ENCODE measurements at places on chromosomes 5 and 9.

GRCh38 chr5:139759219-139759721 lies 36.3 kb upstream of the PSD2 start:
- no peak for DNase-seq

GRCh38 chr5:61141801-61142200 lies 20.5 kb downstream of the SMIM15 start:
- DNase-seq: no peak

DNA sequence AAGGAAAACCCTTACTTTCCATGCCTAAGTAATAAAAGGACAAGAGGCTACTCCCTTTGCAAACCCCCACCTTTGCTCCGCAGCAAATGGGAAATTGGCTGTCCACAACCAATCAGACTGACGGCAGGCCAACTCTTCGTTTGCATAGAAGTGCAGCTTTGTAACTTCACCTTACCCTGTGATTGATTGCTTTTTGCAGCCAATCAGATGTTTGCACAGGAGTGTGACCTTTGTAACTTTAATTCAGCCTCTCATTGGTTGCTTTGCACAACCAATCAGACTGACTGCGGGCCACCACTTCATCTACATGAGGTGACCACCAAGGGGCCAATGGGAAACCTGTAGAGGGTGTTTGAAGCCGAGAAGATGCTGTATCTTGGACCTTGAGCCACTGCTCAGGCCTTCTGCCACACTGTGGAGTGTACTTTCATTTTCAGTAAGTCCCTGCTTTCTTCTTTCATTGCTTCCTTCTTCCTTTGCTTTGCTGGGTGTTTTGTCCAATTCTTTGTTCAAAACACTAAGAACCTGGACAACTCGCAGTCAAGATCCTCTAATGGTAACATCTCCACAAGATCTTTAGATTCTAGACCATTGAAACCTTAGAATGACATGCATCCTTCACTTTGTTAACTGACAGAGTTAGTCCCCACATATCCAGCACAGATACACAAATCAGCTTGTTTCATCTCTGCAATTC lies 51.3 kb upstream of the FREM1 start:
- DNase-seq: peak; percentile 32

DNA sequence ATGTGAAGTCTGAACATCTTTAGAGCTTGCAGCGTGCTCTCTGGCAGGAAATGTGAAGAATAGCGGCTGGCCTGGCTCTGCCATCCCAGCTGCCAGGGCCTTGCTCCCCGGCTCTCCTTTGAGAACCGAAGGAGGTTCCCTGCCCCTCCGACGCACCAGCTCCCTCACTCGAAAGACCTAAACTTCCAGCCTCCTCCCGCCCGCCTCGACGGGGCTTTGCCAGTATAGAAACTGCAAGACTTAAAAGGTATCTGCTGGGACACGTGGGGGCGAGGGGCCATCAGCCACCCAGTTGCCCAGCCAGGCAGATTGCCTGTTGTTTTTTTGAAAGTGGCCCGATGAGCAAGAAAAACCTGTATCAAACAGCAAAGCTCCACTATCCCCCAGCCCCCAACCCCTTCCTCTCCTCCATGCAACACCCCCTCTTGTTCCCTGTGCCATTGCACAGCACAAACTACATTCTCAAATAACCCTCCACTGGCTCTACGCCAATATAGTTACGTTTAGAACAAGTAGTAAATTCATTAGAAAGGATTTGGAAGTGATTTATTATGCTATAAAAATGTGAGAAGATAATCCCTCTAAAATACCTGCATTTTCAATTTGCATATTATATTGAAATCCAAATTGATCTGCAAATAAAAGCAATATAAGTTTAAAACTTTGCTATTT lies 331.9 kb downstream of the MED10 start:
- DNase-seq: no peak

- peak; percentile 91 for DNase-seq
Observed at GRCh38 chr5:140042643-140043507, at the start of gene NRG2. Gene NRG2 (minus strand): TSS chr5:140043299.

- DNase-seq: no peak
Observed at GRCh38 chr9:16076511-16076910, 523.7 kb downstream of the CCDC171 start.

- peak; percentile 19 for DNase-seq
Observed at GRCh38 chr9:4228606-4229005, 71.3 kb downstream of the GLIS3 start.

DNA sequence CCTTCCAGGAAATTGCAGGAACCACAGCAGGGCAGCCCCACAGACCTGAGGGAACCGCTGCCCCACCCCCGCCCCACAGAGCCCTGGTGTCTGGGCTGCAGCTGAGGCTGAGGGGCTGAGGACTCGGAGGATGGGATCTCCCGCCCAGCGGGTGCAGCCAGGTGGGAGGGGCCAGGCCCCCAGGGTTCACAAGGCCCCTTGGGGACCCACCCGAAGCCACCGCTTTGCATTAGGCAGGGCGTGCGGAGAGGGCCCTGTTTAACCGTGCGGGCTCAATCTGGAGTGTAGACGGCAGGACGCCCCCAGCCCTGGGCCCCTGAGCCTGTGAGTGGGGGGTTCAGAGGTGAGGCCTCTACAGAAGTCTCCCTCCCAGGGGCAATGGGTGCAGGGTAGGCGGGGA lies 10.8 kb downstream of the NOTCH1 start:
- DNase-seq: no peak

GRCh38 chr9:35859310-35859989 lies 10.8 kb downstream of the OR13J1 start:
- DNase-seq: no peak

DNA sequence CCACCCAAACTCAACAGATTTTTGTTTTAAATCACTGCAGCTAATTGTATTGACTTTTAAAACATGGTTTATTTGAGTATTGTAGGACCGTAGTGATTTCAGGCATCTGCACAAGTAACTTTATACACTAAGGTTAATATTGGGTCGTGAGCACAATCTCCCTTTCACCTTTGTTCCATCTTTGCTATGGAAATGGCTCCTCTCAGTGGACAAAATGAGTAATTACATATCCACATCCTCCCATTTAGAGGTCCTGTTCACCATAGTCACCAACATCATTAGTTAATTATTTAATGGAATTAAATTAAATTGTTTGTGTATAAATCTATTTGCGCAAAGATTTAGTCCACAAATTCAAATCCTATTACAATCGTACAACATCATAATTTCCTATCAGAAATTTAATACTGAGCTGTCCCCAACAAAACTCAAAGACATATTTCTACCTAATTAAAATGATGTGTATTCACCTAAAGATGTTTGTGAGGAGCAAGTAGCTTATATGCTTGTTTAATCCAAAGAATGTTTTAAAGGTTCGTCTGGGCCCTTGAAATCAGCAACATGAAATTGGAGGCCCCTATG lies 173.0 kb upstream of the DAPK1 start:
- DNase-seq: peak; percentile 75

- DNase-seq: no peak
Observed at GRCh38 chr9:75448281-75448680, 360.0 kb downstream of the OSTF1 start.

DNA sequence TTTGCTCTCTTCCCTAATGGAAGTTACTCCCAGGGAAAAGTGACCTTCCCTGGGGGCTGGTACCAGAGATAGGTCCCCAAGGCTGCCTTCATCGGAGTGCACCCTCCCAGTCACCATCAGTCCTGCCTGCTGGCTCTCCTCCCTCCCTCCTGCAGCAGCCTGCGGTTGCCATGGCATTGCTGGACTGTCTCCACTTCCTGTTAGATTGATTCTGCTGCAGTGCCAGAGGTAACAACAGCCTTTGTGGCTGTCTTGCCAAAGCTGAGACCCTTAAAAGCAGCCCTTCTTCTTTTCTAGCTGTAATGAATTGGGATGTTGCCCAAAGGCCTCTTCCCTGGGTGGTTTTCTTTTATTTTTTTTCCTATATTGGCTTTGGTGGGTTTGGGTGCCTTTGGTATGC lies 78.1 kb upstream of the PRLR start:
- peak; percentile 16 for DNase-seq

DNA sequence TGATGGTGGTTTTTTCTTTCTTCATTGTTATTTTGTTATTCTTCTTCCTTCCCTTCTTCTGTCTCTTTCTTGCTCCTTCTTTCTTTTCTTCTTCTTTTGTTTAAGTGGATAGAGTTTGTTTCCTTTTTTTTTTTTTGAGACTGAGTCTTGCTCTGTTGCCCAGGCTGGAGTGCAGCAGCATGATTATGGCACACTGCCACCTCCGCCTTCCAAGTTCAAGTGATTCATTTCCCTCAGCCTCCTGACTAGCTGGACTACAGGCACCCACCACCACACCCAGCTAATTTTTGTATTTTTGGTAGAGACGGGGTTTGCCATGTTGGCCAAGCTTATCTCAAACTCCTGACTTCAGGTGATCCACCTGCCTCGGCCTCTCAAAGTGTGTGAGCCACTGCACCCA lies 40.3 kb downstream of the JAK2 start:
- DNase-seq: no peak
